ENCODE measurements at places on chromosomes 11 and 22. TPM values are rescaled to one million over a fixed set of nuclear protein-coding genes. Genes with fewer than 3 reads are reported as not detected.

Gene TESMIN
- 2.8 TPM for total RNA-seq

DNA sequence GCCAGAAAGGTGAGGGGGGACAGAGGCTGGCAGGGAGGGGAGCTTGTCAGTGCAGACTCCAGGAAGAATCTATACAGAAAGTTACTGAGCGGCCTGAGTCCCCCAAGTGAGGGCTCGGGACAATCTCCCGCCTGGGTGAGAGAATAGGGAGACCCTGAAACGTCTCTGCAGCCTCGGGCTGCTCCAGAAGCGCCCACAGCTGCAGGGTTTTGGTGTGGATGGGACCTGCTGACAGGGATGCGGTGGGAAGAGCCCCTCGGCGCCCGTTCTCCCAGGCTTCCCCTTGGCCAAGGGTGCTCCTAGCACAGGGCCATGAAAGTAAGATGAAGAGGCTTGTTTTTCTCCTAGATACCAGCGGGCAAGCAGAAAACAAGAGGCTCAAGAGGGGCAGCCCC, 743 bp upstream of the RCE1 start:
- peaks cover 46% of the 10 kb centered on the region for H3K4me1 ChIP-seq
- DNase-seq = no peak
- peak overlapping the region; percentile 98 for H3K4me3 ChIP-seq
- peaks cover 22% of the 10 kb centered on the region for H3K36me3 ChIP-seq

Gene SLC7A4
- total RNA-seq = 1.8 TPM

Gene GNG3
- not detected for total RNA-seq

DNA sequence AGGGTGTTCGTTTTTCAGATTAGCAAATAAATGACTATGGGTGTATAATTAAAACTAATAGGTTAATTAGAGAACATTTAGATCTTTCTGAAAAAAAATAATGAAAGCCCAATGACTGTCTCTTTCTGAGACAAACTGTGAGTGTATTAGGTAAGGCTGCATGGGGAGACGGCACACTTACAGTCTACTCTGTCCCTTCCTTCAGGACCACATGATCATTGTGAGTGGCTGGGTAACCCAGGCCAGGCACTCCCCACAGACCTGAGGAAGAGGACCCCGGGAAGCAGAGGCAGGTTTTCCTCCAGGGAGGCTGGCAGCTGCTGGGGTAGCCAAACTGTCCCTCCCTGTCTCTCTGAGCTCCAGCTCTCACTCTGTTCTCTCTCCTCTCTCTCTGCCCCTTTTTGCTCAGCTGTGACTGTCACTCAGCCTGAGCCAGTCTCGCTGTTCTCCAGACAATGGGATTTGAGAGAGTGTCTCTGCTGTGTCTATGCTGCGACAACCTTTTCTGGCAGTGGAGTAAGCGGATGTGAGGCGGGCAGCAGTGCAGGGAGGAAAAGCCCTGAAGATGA, 83.1 kb upstream of the NCAM1 start:
- no peak overlapping the region for H3K27ac ChIP-seq
- no peaks in the 10 kb centered on the region for H3K36me3 ChIP-seq
- H3K4me3 ChIP-seq = no peak overlapping the region
- H3K27me3 ChIP-seq = no peaks in the 10 kb centered on the region

GRCh38 chr11:92740276-92740675, 229.2 kb upstream of the MTNR1B start:
- H3K27ac ChIP-seq = no peak overlapping the region
- H3K4me3 ChIP-seq = no peak overlapping the region
- no peaks in the 10 kb centered on the region for H3K27me3 ChIP-seq

Gene DRICH1
- not detected for total RNA-seq

DNA sequence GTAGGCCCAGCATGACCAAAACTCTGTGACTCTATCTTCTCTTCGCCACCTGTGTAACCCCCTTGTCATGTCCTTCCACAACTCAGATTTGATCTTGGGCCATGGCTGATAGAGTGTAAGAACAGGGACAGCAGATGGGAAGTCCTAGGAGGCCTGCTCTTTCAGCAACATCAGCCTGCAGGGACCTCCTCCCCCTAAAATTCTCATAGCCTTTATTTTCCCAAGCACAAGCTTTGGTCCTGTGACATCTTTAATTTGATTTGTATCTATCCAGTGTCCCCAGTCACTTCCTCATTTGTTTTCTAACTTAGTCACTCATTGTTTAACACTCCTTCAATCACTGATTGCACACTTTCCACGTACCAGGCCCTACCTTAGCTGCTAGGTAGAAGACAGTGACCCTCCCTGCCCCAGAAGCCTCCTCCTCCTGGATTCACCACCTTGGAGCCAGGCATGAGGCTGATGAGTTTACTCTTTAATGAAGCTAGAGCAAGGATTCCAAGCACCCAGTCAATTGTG, 5.3 kb downstream of the UBQLN3 start:
- no peak for DNase-seq
- no peaks in the 10 kb centered on the region for H3K36me3 ChIP-seq
- H3K4me3 ChIP-seq = no peak overlapping the region
- no peaks in the 10 kb centered on the region for H3K4me1 ChIP-seq
- no peaks in the 10 kb centered on the region for H3K27me3 ChIP-seq

Data from adrenal gland (tissue), 19 donors.